ENCODE measurements at places on chromosomes 5 and 9.

DNA sequence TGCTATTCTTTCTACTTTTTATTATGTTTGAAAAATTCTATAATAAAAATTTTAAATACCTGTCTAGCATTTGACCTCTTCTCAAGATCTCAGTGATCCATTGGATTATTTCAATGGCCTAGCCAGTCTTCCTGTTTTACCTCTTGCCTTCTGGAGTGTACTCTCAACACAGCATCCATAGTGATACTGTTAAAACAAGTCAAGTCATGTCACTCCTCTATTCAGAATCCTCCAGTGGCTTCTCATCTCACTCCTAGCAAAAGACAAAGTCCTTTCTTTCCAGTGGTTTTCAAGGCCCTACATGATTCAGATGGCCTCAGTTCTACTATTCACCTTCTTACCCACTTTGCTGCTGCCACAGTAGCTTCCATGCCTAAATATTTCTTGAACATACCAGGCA, 1.8 kb downstream of the MARVELD2 start:
- no peak for DNase-seq

DNA sequence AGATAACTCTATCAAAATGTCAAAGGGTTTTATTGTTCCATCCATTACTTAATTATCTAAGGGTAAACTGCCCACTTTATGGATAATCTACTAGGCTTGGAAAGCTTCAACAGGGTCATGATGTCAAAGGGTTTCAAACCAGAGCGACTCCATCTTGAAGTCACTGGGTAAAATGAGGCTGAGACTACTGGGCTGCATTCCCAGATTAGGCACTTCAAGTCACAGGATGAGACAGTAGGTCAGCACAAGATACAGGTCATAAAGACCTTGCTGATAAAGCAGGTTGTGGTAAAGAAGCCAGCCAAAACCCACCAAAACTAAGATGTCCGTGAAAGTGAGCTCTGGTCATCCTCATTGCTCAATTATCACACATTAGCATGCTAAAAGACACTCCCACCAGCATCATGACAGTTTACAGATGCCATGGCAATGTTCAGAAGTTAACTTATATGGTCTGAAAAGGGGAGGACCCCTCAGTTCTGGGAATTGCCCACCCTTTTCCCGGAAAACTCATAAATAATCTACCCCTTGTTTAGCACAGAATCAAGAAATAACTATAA, 138.6 kb downstream of the GNAQ start:
- no peak for DNase-seq

DNA sequence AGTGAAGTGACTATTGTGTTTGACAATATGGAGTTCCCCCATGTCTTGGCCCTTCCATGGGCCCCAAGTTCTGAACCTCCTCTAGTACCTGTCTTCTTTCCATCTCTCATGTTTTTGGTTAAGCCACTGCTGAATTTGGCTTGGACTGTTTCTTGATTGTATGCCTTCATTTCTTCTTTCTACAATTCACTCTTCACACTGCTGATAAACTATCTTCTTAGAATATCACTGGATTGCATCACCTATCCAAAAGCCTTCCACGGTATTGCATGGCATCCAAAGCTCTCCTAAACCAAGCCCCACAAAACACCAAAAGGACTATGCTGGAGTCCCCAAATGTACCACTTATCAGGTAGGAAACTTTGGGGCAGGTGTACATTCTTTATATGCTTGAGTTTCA, 4.3 kb upstream of the POC5 start:
- no peak for DNase-seq

DNA sequence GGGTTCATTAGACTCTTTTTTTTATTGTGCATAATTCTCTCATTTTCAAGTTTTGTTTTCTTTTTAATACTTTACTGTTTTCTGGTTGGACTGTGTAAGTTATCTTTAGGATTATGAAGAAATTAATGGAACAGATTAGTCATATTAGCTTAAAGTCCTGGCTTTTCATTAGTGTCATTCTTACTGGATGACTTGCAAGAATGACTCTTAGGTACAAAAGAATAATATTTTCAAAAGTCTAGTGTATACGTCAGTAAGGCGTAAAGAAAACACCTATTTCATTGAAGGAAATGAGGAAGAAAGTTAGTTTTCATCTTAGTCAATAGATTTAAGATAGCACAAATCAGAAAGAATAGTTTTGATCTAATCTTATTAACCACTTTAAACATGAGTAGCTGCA, 20.4 kb downstream of the UHRF2 start:
- no peak for DNase-seq

GRCh38 chr9:106772523-106773290, 90.3 kb upstream of the ZNF462 start:
- no peak for DNase-seq

Data from left ventricle myocardium superior (tissue), 1 donor.